ENCODE measurements at places on chromosomes 13 and 19. TPM values are rescaled to one million over a fixed set of nuclear protein-coding genes. Genes with fewer than 3 reads are reported as not detected.

- DNase-seq = no peak
Observed at GRCh38 chr13:22126433-22127021, 455.7 kb downstream of the FGF9 start.

GRCh38 chr19:38800577-38801347 is 11.8 kb downstream of the LGALS7B start:
- no peak for DNase-seq

The LILRA1 gene
- total RNA-seq = 2.1 TPM

- DNase-seq = no peak
Observed at GRCh38 chr19:7215176-7215575, 79.0 kb downstream of the INSR start.

- DNase-seq = peak; percentile 35
Observed at GRCh38 chr13:108266321-108266990, 3.1 kb upstream of the TNFSF13B start.

Measured in lung (tissue), 17 donors.